ENCODE measurements at places on chromosomes 1 and 21.

DNA sequence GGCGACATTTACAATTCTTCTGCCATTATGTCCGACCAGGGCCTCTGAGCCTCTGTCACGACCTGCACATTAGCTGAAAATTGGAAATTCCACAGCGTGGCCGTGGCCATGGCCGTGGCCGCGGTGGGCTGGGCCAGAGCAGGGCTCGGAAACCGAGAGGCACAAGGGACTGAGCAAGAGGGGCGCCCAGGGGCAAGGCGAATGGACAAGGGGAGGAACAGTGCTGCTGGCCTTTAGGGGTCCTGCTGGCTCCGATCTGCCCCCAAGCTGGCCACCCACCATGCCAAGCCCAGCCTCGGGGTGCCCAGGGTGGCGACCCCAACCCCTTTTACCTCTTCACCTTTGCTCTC, 75.0 kb downstream of the TAS1R2 start:
- DNase-seq, result no peak
- peaks cover 7% of the 10 kb centered on the region for H3K4me1 ChIP-seq
- peak overlapping the region; percentile 64 for H3K4me3 ChIP-seq
- no peak overlapping the region for H3K27ac ChIP-seq
- no peaks in the 10 kb centered on the region for H3K36me3 ChIP-seq
- H3K27me3 ChIP-seq, result no peaks in the 10 kb centered on the region

DNA sequence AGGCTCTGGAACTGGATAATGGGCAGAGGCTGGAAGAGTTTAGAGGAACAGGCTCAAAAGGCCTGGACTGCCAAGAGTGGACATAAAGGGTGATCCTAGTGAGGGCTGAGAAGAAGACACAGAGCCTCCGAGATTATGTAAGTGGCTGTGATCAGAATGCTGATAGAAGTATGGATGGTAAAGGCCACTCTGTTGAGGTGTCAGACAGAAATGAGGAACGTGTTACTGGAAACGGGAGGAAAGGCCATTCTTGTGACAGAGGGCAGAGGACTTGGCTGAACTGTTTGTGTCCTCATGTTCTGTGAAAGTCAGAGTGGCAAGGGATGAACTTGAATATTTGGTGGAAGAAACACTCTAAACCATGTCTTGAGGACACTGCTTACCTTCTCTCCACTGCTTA, 6.7 kb upstream of the ABCG1 start:
- H3K36me3 ChIP-seq, result no peaks in the 10 kb centered on the region
- H3K4me1 ChIP-seq, result no peaks in the 10 kb centered on the region
- no peaks in the 10 kb centered on the region for H3K27me3 ChIP-seq

DNA sequence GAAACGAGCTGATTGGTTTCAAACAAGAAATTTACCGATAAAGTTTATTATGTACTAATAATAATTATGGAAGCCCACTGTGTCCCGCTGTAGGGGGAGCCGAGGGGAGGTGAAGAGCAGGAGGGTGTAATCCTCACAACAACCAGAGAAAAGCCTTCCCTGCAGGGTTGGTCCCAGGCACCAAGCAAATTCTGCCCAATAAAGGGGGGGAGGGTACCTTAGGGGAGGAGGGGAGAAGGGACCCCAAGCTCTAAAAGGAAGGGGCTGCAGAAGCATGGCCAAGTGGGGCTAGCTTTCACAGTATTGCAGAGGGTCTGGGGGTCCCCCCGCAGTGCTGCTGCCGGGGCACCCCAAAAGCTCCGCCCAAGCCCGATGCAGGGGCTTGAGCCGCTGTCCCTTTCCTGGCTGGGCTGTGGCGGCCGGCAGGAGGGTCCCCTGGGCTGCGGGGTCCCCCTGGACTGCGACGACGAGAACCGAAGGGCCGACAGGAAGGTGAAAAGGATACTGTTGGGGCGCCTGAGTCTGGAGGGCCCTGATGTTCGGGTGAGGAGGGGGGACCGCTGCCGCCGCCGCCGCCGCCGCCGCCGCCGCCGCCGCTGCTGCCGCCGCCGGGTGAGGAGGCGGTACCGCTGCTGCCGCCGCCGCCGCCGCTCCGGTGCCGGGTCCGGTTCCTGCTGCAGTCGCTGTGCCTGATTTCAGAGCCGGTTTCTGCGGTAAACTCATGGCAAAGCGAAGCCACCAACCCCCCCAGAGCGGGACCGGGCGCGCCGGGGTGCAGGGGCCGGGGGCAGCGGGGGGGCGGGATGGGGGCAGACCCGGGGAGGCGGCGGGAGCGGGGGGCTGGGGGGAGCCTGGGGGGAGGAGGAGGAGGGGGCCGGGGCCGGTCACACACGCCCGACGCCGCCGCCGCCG, 771 bp downstream of the EIF4G3 start:
- DNase-seq, result no peak
- H3K27me3 ChIP-seq, result peaks cover 3% of the 10 kb centered on the region
- H3K36me3 ChIP-seq, result peaks cover 4% of the 10 kb centered on the region
- H3K27ac ChIP-seq, result peak overlapping the region; percentile 59

DNA sequence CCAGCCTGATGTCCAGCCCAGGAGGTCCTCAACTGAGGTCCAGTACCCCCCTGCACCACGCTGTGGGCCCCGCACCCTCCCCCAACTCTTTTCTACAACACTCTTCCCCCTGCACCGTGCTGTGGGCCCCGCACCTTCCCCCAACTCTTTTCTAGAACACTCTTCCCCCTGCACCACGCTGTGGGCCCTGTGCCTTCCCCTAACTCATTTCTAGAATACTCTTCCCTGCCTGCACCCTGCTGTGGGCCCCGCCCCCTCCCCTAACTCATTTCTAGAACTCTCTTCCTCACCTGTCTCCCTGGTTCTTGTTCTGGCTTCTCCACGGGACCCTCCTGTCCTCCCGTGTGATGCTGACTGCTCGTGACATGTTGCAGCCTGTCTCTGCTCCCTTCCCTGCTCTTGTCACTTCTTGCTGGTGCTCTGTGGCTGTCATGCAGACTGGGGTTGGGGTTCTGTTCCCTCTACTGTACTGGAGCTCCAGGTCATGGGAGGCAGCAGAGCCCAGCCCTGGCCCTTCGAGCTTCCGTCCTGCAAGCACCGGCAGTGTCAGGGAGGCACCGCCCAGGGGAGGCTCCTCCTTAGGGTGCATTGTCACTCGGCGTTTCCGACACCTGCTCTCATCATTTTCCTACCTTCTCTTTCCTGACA, 160.1 kb upstream of the COL6A1 start:
- no peaks in the 10 kb centered on the region for H3K27me3 ChIP-seq
- H3K36me3 ChIP-seq, result no peaks in the 10 kb centered on the region
- peaks cover 8% of the 10 kb centered on the region for H3K4me1 ChIP-seq
- no peak for DNase-seq
- no peak overlapping the region for H3K27ac ChIP-seq

GRCh38 chr1:234961456-234962339, 166.9 kb downstream of the TOMM20 start:
- peaks cover 13% of the 10 kb centered on the region for H3K4me1 ChIP-seq
- DNase-seq, result no peak
- no peak overlapping the region for H3K4me3 ChIP-seq
- no peaks in the 10 kb centered on the region for H3K36me3 ChIP-seq
- peak overlapping the region; percentile 2 for H3K27ac ChIP-seq

DNA sequence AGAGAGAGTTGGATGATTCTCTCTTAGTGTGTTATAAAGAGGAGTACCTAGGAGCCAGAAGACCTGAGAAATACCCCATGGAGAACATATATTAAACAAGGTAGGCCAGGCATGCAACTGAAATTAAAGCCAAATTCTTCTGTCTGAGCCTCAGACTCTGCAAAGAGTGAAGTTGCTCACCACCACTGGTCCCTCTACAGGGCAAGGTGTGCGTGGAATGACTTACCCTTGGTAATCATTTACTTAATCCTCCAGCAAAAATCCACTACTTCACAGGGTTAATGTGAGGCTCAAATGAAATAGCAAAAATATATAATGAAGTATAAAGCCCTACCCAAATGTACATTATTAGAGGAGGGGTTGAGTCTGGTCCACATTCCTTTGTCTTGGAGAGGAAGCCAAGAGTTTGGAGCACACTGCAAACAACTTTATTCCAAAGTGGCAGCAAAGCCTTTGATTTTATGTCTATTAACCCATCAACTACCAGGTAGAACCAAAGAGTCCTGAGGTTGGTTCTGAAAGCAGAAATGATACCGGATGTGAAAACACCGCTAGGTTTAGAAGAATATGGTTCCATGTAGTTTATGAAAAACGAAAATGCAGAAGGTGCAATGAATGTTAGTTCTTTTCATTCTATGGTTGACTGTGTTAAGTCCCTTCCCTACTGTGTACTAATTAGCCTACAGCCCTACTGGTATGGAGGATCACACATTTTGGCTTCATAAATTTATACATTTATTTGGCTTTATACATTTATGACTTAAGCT, 8.5 kb downstream of the SSR2 start:
- peaks cover 24% of the 10 kb centered on the region for H3K36me3 ChIP-seq
- H3K27me3 ChIP-seq, result no peaks in the 10 kb centered on the region
- DNase-seq, result no peak

GRCh38 chr1:214588963-214589597, 13.9 kb upstream of the CENPF start:
- H3K36me3 ChIP-seq, result no peaks in the 10 kb centered on the region
- no peak overlapping the region for H3K27ac ChIP-seq
- DNase-seq, result no peak
- H3K4me1 ChIP-seq, result no peaks in the 10 kb centered on the region

GRCh38 chr1:90262791-90263190, 267.9 kb downstream of the ZNF326 start:
- DNase-seq, result no peak
- no peak overlapping the region for H3K4me3 ChIP-seq
- no peaks in the 10 kb centered on the region for H3K27me3 ChIP-seq
- no peak overlapping the region for H3K27ac ChIP-seq
- H3K4me1 ChIP-seq, result no peaks in the 10 kb centered on the region
